ENCODE measurements at places on chromosomes 12 and 14.

- peak; percentile 65 for DNase-seq
Observed at GRCh38 chr12:57242691-57243454, 8.1 kb downstream of the STAC3 start.

GRCh38 chr12:42484996-42485395 lies 104.5 kb downstream of the PRICKLE1 start:
- no peak for DNase-seq

DNA sequence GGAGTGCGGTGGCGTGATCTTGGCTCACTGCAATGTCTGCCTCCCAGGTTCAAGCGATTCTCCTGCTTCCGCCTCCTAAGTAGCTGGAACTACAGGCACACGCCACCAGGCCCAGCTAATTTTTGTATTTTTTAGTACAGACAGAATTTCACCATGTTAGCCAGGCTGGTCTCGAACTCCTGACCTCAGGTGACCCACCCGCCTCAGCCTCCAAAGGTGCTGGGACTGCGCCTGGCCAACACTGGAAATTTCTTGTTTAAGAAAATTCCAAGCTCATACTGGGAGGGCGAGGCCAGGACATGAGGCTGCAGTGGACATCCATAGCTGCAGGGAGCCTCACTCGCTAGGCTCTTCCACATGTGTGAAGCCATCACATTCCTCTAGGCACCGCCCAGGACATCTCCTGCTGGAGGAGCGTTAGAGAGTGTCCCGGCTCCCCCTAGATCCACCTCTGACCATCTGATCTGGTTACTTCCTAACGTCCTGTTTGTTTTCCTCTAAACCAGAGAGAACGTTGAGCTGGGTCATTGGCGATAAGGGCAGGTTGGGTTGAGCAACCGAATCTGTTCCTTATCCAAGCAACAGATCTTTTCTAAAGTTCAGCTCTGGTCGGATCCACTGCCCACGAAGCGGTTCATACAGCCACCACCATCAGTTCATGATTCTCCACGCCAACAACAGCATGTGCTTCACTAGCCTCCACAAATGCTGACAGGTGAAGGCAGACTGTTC lies 108.2 kb upstream of the MED13L start:
- DNase-seq = no peak

DNA sequence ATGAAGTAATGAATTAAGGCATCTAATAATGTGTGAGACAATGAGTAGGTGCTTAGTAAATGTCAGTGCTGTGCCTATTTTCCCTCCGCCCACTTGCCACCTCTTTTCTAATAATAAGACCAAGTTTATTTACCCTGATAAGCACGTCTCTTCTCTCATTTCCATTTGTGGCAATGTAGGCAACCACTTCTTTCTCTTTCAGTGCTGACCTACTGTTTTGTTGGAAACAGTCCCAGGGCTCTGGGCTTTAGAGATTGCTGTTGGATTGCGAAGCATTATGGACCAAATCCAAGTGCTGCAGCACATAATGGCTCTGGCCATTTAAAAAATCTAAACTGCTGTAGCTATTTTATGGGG lies 141.3 kb upstream of the PLEKHG7 start:
- DNase-seq = peak; percentile 60

- DNase-seq = no peak
Observed at GRCh38 chr12:24724814-24725213, 224.1 kb downstream of the BCAT1 start.

- DNase-seq = peak; percentile 29
Observed at GRCh38 chr12:107320929-107321631, 227.7 kb upstream of the CRY1 start.

GRCh38 chr12:286531-287300 lies 24.1 kb upstream of the SLC6A13 start:
- DNase-seq = no peak
